Activated naive CD4-positive, alpha-beta T cell treated with anti-CD3 and anti-CD28 coated beads, Interleukin-2, amount 50 U/mL, for 72 hours (primary cell): ENCODE measurements at places on chromosomes 3 and 15.

DNA sequence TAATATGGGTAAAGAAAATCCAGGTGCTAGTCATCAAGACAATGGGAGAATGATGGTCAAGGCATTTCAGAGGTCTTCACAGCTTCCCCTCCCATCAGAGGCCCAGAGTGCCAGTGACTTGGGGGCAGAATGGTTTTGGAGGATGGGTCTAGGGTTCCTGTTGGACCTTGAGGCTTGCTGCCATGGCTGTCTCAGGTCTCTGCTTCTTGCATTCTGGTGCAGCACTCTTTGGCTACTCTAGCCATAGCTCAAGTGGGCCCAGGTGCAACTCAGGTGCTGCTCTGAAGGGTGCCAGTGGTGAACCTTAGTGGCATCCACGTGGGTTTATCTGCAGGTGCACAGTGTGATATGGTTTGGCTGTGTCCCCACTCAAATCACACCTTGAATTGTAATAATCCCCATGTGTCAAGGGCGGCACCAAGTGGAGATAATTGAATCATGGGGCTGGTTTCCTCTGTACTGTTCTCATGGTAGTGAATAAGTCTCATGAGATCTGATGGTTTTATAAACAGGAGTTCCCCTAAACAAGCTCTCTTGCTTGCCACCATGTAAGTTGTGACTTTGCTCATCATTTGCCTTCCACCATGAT is 48.5 kb upstream of the PEX5L start:
- no peak for DNase-seq

DNA sequence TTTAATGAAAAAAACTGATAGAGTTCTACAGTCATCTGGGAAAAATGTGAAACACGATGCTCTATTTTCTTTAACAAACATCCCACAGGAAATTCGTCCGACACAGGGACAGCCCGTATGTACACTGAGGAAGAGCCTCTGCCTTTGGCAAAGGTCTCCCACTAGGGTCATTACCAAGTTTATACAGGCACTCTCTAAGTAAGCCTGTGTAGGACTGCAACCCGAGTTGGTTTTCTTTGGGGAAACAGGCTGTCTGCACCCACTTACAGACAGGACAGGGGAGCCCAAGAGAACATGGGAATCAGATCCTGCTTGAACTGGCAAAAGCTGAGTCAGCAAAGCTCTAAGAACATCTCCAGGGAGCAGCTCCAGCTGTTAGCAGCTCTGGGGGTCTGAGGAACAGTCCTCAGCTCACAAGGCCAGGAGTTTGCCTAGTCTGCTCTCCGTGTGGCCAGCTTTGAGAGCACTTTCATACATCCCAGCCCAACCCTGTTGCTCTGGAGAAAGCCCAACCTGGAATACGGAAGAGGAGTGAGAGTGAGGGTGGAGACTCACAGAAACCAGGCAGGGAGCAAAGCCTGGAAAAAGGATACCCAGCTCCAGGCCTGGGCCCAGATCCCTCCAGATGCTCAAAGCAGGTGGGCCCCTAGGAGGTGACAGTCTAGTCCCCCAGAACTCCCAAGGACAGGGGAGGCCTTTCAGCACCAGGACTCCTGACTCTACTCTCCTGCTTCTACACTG is 1.9 kb downstream of the TBC1D2B start:
- no peak for DNase-seq

DNA sequence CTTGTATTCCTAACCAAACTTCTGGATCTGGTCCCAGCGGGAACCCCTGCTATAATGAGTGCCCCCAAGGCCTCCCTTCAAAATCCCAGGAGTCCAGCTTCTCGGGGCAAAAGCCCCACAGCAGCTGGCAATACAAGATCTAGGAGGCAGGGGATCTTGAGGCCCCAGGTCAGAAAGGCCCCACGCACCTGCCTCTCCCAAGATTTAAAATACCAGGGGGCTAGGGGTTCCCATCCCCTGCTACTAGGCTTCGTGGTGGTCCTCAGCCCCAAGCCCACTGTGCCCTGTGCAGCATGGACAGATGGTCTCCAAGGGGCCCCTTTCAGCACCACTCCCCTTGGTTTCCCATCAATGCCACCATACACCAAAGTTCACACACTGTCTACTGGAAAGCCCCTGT is 15.8 kb upstream of the CYP11A1 start:
- no peak for DNase-seq

- no peak for DNase-seq
Measured at GRCh38 chr3:193716150-193716549, 123.1 kb downstream of the OPA1 start.

- DNase-seq: peak; percentile 44
Measured at GRCh38 chr3:67349551-67350174, 304.7 kb downstream of the SUCLG2 start.

- DNase-seq: no peak
Measured at GRCh38 chr3:189690237-189690636, 59.0 kb downstream of the TP63 start.

- no peak for DNase-seq
Measured at GRCh38 chr15:62109437-62109836, 42.7 kb downstream of the C2CD4A start.
